ENCODE measurements at places on chromosomes 13 and 19.
A peak's percentile ranks its signal among the peaks of the same experiment; 100 is the strongest.

- no peak for DNase-seq
Measured at GRCh38 chr13:97660594-97661260, 226.8 kb downstream of the RAP2A start.

- DNase-seq, result no peak
Measured at GRCh38 chr13:48536621-48537250, 3.9 kb upstream of the RCBTB2 start.

GRCh38 chr19:55778331-55778730 is 9.4 kb downstream of the RFPL4AL1 start:
- DNase-seq, result no peak

DNA sequence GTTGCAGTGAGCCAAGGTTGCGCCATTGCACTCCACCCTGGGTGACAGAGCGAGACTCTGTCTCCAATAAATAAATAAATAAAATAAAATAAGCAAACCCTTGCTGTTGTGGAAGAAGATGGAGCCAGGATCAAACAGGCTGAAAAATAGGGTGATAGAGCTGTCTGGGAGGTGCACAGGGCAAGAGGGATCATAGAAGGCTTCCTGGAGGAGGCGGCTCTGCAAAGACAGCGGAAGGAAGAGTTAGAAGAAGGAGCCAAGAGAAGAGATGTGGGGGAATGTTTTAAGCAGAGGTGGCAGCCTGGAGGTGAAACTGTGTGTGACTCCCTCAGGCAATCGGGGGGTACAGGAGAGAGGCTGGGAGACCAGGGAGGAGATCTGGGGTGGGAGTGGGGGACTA is 40.6 kb downstream of the ZNRF4 start:
- DNase-seq, result no peak

DNA sequence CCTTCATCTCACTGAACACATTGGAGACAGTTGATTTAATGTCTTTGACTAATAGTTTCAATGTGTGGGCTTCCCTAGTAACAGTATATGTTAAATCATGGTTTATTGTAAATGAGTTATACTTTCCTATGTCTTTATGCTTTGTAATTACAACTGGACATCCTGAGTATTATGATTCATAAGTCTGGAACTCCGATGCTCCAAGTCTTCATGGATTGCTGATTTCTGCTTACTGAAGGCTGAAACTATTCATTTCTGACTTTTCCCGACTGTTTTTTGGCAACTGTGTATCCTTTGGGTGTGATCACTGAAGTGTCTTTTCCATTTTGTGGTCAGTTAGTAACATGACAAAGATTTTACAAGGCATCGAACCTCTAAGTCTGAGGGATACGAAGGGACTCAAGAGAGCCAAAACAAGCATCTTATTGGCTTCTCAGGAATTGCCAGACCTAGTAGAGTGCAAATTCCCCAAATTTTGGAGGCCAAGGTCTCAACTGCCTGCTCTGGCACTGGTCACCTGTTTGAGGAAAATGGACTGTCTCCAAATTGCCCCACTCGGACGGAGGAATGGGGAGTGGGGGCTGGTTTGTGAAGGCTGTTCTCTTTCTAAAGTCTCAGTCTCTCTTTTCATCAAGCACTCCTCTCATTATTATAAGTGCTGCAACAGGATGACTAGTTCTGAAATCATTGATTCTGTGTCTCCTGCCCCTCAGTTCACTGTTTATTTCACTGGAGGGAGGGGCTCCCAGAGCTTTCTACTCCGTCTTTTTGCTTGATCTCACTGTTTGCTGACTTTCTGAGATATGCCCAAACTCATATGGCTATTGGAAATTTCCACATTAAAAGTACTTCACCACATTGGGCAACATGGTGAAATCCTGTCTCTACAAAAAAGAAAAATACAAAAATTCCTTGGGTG is 20.2 kb upstream of the CD70 start:
- no peak for DNase-seq

GRCh38 chr19:52307275-52307674 is 10.3 kb downstream of the ZNF480 start:
- no peak for DNase-seq

GRCh38 chr19:56174550-56174949 is 1.3 kb upstream of the GALP start:
- no peak for DNase-seq

DNA sequence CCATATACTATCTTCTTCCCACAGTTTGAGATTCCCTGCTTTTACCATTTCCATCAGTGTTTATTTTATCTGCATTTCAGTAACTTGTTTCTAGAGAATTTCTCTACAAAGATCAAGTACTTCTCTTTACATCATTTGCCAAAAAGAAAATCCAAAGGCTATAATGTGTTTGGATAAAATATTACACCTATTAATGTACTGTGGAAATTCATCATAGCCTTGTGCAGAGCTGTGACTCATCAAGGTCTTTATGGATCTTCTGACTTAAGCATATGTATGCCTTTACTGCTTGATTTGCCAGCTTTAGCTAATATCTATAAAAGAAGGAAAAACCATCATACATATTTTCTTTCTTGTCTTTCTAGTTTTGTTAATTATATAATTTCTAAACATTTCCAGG is 9.6 kb upstream of the HTR2A start:
- DNase-seq, result no peak

- DNase-seq, result peak; percentile 10
Measured at GRCh38 chr19:41939861-41940730, 11.8 kb upstream of the ERFL start.

DNA sequence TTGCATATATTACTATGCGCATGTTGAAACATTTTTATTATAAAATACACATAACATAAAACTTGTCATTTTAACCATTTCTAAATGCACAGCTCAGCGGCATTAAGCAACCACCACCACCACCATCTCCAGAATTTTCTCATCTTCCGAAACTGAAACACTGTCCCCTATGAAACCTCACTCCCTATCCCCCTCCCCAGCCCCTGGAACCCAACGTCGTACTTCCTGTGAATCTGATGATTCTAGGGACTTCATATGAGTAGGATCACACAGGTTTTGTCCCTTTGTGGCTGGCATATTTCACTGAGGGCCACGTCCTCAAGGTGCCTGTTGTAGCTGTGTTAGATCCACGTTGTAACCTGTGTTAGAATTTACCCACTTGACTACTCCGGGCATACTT is 716 bp upstream of the MAP2K2 start:
- DNase-seq, result no peak

DNA sequence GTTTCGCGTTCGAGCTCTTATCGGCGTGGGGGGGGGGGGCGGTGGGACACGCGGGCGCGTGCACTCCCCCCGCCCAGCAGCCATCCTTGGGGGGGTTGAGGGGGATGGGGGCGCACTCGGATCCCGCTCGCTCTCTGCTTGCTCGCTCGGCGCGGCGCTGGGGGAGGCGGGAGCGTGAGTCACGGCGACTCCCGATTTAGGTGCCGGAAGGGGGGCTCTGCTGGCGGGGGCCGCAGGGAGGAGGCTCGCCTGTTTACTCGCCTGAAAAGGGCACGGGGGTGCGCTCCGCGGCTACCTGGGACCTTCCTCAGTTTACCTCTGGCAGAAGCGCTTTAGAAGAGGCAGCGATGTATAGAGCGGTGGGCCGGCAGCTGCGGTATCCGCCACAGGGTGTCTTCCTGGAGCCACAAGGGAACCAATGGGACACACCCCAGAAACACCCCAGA is 1.1 kb upstream of the PDE4A start:
- DNase-seq, result peak; percentile 27

- DNase-seq, result no peak
Measured at GRCh38 chr13:99352351-99353245, 45.4 kb upstream of the GPR183 start.

DNA sequence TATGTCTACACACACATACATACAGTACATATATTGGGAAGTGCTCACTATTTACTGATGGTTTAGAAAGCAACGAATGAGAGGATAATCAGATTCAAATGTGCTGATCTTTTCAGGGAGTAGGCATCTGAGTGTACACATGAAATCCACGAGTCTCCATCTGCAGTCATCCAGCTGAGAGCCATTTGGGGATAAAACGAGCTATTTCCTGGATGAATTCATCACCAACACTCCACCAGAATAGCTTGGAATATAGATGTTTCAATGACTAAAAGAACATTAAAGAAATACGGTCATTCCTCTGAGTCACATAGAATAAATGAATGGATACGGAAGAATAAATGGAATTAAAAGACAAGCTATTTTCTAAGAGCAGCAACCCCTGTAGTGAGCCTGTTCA is 721.6 kb upstream of the ARGLU1 start:
- no peak for DNase-seq

GRCh38 chr13:78826312-78826711 is 167.4 kb upstream of the OBI1 start:
- DNase-seq, result no peak

DNA sequence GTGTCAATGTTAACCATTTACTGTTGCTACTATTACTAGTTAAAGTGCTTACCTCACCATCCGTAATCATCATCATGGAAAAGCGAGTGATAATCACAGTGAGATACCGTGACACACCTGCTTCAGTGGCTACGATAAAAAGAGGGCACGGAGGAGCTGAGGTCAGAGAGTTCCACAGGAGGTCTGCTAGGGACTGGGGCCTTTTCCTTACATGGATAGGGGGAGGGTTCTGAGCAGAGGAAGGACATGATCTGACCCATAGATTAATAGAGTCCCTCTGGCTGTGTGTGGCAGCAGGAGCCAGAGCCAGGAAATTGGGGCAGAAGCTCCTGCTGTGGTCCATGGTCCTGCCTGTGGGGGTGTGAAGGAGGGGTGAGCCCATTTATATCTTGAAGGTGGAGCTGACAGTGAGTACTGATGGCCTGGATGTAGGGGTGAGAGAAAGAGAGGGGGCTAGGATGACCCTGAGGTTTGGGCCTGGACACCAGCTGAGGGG is 136.7 kb downstream of the SIPA1L3 start:
- DNase-seq, result no peak

GRCh38 chr13:86003029-86003428 is 203.8 kb upstream of the SLITRK6 start:
- DNase-seq, result no peak

DNA sequence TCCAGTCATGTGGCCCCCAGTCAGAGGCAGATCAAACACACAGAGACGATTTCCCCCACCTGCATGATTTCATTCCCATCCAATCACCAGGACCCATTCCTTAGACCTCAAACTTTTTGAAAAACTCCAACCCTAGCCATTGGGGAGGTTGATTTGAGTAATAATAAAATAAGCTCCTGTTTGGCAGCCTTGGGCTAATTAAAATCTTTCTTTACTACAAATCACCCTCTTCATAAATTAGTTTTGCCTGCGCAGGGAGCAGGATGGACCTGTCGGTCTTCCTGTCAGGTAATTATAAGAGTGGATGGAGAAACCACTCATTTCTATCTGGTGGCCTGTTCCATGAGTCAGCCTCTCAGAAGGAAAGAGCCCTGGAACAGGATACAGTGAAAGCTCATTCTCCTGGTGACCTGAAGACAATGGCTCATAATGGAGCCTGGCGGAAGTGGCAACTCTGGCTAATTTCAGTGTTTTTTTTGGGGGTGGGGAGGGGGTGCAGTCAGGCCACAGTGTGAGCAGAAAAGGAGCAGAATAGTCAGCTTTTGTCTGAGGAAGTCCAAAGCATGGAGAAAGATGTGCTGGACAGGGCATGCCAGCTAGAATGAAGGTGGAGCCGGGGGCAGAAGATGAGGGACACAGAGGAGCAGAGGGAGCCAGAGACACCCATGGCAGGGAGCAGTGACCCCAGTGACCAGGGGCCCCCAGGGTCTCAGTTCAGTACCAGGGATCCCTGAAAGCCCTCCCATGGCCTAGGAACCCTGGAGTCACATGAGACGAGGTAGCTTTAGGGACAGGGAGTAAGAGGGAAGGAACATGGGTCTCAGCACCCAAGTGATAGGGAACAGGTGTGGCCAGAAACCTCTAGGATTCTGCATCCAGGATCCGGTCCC is 31.8 kb upstream of the PSG9 start:
- no peak for DNase-seq

- DNase-seq, result no peak
Measured at GRCh38 chr19:2487842-2488241, 11.9 kb downstream of the GADD45B start.

DNA sequence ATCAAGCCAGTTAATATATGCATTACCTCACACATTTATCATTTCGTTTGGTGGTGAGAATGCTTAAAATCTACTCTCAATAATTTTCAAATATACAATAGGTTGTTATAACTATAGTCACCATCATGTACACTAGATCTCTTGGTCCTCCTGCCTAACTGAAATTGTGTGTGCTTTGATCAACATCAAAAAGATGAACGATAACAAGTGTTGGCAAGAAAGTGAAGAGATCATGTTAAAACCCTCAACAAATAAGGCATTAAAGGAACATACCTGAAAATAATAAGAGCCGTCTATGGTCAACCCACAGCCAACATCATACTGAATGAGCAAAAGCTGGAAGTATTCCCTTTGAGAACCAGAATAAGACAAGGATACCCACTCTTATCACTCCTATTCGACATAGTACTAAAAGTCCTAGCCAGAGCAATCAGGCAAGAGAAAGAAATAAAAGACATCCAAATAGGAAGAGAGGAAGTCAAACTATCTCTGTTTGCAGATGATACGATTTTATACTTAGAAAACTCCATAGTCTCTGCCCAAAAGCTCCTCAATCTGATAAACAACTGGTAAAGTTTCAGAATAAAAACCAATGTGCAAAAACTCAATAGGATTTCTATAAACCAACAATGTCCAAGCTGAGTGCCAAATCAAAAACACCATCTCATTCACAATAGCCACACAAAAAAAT is 27.9 kb upstream of the OR10H1 start:
- DNase-seq, result no peak

GRCh38 chr13:112889351-112890290 is 79.4 kb upstream of the MCF2L start:
- DNase-seq, result no peak

GRCh38 chr13:66700117-66700601 is 530.0 kb downstream of the PCDH9 start:
- no peak for DNase-seq

DNA sequence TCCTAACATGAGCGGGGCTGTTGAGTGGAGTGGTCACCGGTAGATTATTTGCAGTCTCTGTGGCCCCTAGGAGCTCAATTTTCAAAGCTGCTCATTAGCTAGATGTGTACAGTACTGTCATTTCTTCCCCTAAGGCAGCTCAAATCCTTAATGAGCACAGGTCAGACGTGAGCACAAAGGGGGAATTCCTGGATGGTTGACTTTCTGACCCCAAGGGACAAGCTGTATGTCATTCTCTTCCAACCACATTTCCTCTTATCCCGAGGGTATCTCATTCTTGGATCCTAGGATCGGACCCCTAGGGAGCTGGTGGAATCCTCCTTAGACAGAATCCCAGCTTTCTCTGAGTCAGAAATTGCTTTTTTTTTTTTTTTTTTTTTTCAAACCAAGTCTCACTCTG is 5.7 kb upstream of the OR7G3 start:
- DNase-seq, result no peak

GRCh38 chr19:792306-792885 is 4.9 kb upstream of the PTBP1 start:
- no peak for DNase-seq

Measured in effector CD8-positive, alpha-beta T cell (primary cell).